ENCODE measurements at places on chromosomes 3 and 15.
A peak's percentile ranks its signal among the peaks of the same experiment; 100 is the strongest.

GRCh38 chr3:71128961-71129360 lies 454.6 kb downstream of the FOXP1 start:
- DNase-seq, result no peak

DNA sequence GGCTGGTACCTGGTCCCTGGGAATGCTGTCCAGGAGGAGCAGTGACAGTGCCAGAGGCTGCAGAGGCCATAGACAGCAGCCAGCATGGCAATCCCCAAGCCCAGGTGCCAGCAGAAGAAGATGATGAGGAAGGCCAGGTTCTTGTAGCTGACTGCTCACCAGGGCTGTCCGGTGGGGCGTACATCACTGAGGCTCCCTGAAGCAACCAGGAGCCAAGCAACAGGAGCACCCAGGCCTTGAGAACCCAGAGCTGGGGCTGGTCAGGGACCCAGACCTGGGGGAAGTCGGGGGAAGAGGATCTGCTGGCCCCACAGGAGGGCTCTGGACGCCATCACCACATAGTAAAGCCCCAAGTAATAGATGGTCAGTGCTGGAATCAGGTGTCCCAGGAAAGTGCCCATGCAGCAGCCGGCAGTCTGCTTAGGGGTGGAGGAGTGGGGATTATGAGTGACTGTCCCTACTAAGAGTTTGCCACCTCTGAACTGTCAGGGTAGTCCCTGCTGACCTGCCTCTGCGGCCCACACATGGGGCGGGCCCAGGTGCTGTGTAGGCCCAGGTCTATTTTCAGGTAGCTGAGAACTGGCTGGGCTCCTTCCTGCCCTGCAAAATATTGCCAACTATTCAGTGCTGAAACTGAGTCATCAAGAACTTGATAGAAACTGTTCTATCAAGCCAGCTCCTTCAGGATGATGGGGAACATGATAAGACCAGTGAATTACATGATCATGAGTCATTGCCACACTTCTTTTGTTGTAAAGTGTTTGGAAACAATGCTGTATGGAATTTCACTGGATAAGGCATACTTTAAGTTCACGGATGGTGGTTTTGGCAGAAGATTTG lies 68.7 kb downstream of the CHRD start:
- DNase-seq, result no peak

DNA sequence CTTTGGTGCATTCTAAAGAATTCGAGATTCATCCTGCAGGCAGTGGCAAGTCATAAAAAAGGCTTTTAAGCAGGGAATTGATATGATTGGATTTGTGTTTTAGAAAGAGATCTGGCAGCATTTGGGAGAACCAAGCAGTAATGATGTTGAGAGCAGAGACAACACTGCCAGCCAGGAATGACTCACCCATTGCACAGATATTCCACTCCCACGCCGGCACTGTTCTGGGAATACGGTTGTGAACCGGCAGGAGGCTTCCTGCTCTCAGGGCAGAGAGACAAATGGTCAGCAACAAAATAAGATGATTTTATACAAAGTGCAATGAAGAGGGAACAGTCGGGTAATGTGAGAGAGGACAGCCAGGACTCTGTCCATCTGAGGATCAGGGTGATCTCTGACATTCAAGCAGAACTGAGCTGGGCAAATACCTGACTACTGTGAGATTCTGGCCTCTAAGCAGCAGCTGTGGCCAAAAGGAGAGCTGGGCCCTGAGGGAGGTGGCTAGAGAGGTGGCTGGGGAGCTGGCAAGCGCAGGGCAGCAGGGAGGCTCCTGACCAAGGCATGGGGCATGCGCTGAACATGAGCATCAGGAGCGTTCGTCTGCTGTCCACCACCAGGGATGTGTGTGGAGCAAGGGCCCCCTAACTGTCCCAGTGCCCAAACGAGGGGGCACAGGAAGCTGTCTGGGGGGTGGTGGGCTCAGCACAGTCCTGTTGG lies 56.1 kb upstream of the PLXNA1 start:
- DNase-seq, result peak; percentile 59

DNA sequence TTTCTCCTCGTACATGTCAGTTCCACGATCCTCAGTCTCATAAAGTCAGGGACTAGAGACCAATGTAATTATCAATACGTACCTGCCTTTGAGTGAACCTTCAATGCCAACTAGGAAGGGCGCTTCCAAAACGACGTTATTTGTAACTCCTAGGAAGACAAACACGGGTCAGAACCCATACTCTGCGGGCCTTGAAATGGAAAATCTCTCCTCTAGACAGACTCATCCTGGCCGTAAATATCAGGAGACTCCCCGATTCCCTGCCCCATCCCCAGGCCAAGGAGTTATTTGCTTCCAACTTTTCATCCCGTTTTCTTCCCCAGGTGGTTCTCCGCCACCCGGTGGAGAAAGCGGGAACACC lies 578 bp downstream of the OIP5 start:
- no peak for DNase-seq

- no peak for DNase-seq
Observed at GRCh38 chr3:18237251-18238005, 187.7 kb downstream of the SATB1 start.

DNA sequence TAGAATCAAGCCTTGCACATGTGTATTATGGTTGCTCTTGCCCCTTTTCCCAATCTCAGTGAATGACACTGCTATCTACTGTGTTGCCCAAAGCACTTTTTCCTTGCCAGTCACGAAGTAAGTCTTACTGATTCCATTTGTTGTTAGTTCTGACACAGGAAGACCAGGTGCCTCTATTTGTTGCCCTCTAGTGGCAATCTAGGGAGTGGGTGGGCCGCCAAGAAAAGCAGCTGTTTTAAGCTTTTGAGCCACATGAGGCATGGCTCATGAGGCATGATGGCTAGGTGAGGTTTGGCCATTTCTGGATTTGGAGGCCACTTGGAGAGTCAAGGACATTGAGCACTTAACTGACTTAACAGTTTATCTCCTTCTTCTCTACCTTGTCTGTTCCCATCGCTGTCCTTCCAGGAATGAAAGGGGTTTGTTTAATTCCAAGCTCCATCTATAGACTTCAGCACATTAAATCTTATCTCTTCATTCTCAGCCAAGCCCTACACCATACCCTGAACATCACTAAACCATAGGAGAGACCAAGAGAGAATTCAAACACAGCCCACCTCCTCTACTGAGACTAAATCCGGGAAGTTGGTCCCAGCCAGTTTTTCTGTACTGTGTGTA lies 103.1 kb downstream of the HCN4 start:
- peak; percentile 51 for DNase-seq

DNA sequence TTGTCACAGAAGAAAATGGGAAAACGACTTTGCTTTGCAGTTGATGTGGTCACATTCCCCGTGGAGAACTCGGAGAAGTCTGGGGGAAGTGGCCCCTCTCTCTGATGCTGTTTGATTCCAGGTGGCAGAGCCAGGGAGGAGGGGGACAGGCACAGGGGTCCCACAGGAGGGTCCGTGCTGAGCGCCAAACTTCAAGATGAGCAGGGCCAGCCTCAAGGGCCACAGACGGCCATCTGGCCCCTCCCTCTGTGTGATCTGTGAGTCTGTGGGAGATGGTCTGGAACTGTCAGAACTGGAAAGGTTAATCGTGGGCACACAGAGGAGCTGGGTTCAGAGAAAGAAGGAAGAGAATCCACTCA lies 23.1 kb upstream of the CORO2B start:
- DNase-seq, result no peak

- DNase-seq, result no peak
Observed at GRCh38 chr15:81047928-81048327, 47.2 kb downstream of the TLNRD1 start.

DNA sequence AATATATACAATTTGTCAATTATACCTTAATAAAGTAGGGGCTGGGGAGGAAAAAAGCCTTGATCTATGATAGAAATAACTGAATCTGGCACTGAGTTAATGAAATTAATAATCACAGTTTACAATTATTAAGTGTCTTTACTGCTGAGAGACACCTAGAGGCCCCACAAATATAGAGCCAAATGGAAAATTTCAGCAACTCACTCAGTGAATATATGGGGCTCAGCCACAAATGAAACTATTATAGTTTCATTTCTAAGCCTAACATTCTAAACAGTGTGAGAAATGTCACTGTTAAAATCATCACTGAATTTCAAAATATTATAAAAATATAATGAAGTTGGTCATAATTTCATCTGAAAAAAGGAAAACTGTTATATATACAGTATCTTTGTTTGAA lies 40.3 kb downstream of the GNB4 start:
- no peak for DNase-seq

GRCh38 chr3:25945366-25945765 lies 155.5 kb downstream of the OXSM start:
- no peak for DNase-seq

GRCh38 chr3:156693166-156693565 lies 18.8 kb downstream of the TIPARP start:
- DNase-seq, result no peak

DNA sequence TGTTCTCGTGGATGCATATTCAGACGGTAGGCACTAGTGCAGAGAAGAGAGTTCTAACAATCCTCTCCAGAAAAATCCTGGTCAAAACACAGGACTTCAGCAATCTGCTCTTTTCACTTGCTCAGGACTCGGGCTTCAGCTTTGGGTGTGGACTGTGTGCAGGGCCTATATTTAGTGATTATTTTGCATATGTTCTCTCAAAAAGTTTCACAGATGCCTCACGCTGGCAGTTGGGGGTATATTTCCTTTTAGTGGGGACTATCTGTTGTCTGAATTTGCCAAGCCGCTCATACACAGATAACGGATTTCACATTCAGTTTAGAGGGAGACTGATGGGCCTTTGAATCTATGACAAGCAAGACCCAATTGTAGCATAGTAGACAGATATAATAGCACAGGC lies 54.4 kb upstream of the LRRN1 start:
- DNase-seq, result no peak

- peak; percentile 62 for DNase-seq
Observed at GRCh38 chr3:126212620-126213378, 32.4 kb upstream of the ALDH1L1 start.
